ENCODE measurements at places on chromosomes 6 and 20. TPM values are rescaled to one million over a fixed set of nuclear protein-coding genes. Genes with fewer than 3 reads are reported as not detected.

GRCh38 chr20:52425253-52425652 is 233.7 kb upstream of the ZFP64 start:
- no peak for DNase-seq

GRCh38 chr6:15689586-15690482 is 27.0 kb upstream of the DTNBP1 start:
- no peak for DNase-seq

DNA sequence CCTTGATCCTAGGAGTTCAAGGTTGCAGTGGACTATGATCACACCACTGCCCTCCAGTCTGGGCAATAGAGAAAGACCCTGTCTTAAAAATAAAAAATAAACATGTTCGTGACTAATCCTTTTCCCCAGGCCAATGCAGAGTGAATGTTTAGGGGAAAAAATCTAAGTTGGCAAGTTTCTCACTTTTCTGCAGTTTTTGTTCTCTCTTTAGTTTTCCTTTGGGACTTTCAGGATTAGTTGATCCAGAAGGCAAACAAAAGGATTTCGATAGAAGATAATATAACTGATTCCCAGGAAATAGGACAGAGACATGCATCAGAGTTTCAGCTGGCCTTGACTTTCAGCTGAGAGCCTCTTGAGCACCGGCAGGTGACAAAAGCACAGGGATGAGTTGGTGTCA is 53.3 kb downstream of the SOD2 start:
- no peak for DNase-seq

GRCh38 chr20:17226410-17227218 is at the start of gene PCSK2:
PCSK2 (plus strand) TSS chr20:17227040; CDS start chr20:17227306, 266 bp downstream.
- DNase-seq, result no peak

Gene EBF4
- total RNA-seq, result 7.7 TPM

Data from T-cell (primary cell).